ENCODE measurements at places on chromosomes 4 and X. TPM values are rescaled to one million over a fixed set of nuclear protein-coding genes. Genes with fewer than 3 reads are reported as not detected.

DCHS2 gene
- total RNA-seq = not detected

GRCh38 chrX:97401586-97402136 lies 518.0 kb downstream of the RPA4 start:
- no peak overlapping the region for H3K4me3 ChIP-seq
- no peak overlapping the region for H3K27ac ChIP-seq
- H3K36me3 ChIP-seq = no peaks in the 10 kb centered on the region
- no peak for DNase-seq

GRCh38 chr4:9927341-9928007 lies 93.8 kb downstream of the SLC2A9 start:
- H3K36me3 ChIP-seq = no peaks in the 10 kb centered on the region
- no peak overlapping the region for H3K4me3 ChIP-seq
- no peaks in the 10 kb centered on the region for H3K4me1 ChIP-seq
- no peak overlapping the region for H3K27ac ChIP-seq
- no peak for DNase-seq
- H3K27me3 ChIP-seq = peaks cover 3% of the 10 kb centered on the region

BEX1 gene
- 60.3 TPM for total RNA-seq

DNA sequence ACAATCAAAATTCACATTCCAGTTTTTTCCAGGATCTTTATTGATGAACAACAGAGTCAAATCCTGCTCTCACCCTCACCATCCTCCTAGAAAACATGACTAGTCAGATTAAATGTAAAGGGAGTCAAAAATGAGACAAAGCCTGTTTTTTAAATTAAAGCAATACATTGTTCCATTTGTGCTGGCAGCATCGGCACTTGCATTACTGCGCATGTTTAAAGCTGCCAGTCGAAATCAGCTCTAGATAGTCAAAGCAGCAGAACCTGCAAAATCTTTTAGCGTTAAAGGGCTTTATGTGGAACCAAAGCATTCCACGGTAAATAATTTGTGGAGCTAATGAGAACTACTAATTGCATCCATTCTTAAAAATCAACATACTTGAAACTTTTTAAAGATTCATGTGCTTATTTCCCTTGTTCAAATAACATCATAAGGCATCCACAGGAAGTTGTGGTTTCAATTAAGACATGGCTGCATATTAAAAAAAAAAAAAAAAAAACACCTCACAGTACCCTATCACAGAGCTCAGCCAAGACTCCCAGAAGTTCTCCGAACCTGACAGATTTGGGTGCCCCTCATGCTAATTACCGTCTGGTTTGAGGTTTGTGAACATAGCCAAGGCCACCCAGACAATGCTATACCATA lies 82.2 kb downstream of the SH3KBP1 start:
- peaks cover 9% of the 10 kb centered on the region for H3K36me3 ChIP-seq
- DNase-seq = no peak
- H3K27me3 ChIP-seq = peaks cover 4% of the 10 kb centered on the region
- no peak overlapping the region for H3K27ac ChIP-seq
- no peak overlapping the region for H3K4me3 ChIP-seq

DNA sequence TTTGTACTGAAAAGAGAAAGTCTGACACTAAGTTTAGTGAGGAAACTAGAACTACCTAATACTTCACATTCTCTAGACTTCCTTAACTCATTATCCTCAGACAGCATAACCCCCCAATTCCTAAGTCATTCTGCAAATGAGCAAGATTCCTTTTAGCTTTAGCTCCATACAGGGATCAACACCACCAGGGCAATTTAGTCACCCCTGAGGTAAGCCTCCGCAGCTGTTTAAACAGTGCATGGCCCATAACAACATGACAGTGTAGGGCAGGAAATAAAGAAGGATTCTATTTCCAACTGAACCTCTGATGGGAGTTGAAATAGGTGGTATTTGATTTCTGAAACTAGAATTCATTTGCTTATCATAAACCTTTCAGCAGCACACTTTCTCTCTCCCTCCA lies 112.8 kb upstream of the DKK2 start:
- H3K4me3 ChIP-seq = no peak overlapping the region
- no peak for DNase-seq
- H3K36me3 ChIP-seq = peaks cover 3% of the 10 kb centered on the region
- no peak overlapping the region for H3K27ac ChIP-seq

DNA sequence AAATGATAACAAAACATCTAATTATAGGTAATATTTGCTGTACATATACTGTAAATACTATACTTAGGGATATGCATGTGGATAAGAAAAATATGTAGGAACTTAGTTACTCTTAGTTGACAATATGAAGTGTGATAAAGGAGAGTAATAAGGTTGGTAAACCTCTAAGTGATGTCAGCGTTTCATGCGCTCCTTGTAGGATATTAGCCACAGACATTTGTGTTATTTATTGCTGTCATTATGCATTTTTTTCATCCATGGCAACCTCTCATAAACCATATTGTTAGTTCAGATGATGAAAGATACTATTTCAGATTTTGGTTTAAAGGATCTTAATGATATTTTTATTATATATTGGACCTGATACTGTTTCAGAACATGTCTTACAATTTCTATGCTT lies 298.1 kb upstream of the PITX2 start:
- H3K4me3 ChIP-seq = no peak overlapping the region
- H3K27ac ChIP-seq = no peak overlapping the region
- no peak for DNase-seq

- H3K4me1 ChIP-seq = peaks cover 4% of the 10 kb centered on the region
- no peak overlapping the region for H3K27ac ChIP-seq
- no peak overlapping the region for H3K4me3 ChIP-seq
- no peaks in the 10 kb centered on the region for H3K36me3 ChIP-seq
These were observed 201.6 kb downstream of the CPE start for GRCh38 chr4:165580351-165580905.

OTC gene
- not detected for total RNA-seq

Data from endothelial cell (in vitro differentiated cells).